ENCODE measurements at places on chromosomes 3 and 15. TPM values are rescaled to one million over a fixed set of nuclear protein-coding genes. Genes with fewer than 3 reads are reported as not detected.

Gene SFMBT1
- polyA plus RNA-seq = 3.7 TPM

Gene KLHL40
- not detected for polyA plus RNA-seq

Gene LARP6
- 6.5 TPM for polyA plus RNA-seq

Gene CLDN18
- 0.61 TPM for polyA plus RNA-seq

Gene PRSS50
- 0.06 TPM for polyA plus RNA-seq

Gene GRIP2
- 0.39 TPM for polyA plus RNA-seq

Gene CACNA2D3
- 1.7 TPM for polyA plus RNA-seq

Gene UBA7
- polyA plus RNA-seq = 24.1 TPM

Gene MELTF
- polyA plus RNA-seq = 1.9 TPM

Gene UBE2E2
- 21.0 TPM for polyA plus RNA-seq

Gene NRROS
- polyA plus RNA-seq = 0.77 TPM

Gene HACL1
- 8.3 TPM for polyA plus RNA-seq

Gene FYTTD1
- 11.2 TPM for polyA plus RNA-seq

Gene DYNC1LI1
- polyA plus RNA-seq = 7.9 TPM

Gene HAPLN3
- polyA plus RNA-seq = 3.2 TPM

Gene SPTSSB
- polyA plus RNA-seq = 6.8 TPM

Gene CAMP
- 0.19 TPM for polyA plus RNA-seq

Gene LRTM1
- not detected for polyA plus RNA-seq

Gene SNTN
- not detected for polyA plus RNA-seq

Gene CELF6
- polyA plus RNA-seq = 1.4 TPM

Gene NLGN1
- polyA plus RNA-seq = 0.26 TPM

Gene BOC
- polyA plus RNA-seq = 29.6 TPM

Gene TLR9
- 0.14 TPM for polyA plus RNA-seq

Gene GXYLT2
- 0.37 TPM for polyA plus RNA-seq

Gene STIMATE
- 7.4 TPM for polyA plus RNA-seq

Gene ZIC4
- not detected for polyA plus RNA-seq

Gene KLF13
- polyA plus RNA-seq = 20.9 TPM

Gene SSR3
- 73.2 TPM for polyA plus RNA-seq

Gene RPUSD2
- polyA plus RNA-seq = 7.3 TPM

Gene ATP10A
- polyA plus RNA-seq = 0.86 TPM

Gene CLDN1
- polyA plus RNA-seq = 28.8 TPM

Gene LAMB2
- 123 TPM for polyA plus RNA-seq

Gene TMEM108
- polyA plus RNA-seq = 2.7 TPM

Gene GAP43
- polyA plus RNA-seq = 0.08 TPM

Gene ZNF860
- polyA plus RNA-seq = 0.88 TPM

Gene SLC12A1
- not detected for polyA plus RNA-seq

Gene SCN11A
- polyA plus RNA-seq = 0.02 TPM

Gene HERC2
- polyA plus RNA-seq = 28.2 TPM

Gene PPCDC
- polyA plus RNA-seq = 19.1 TPM

Gene TEX55
- not detected for polyA plus RNA-seq

Gene LIPH
- polyA plus RNA-seq = 11.1 TPM

Gene GOLGA6L9
- 8.3 TPM for polyA plus RNA-seq

Gene KCNH8
- polyA plus RNA-seq = 0.05 TPM

Gene KCNMB3
- polyA plus RNA-seq = 1.1 TPM

Gene SEMA3B
- 7.8 TPM for polyA plus RNA-seq

Gene HIGD2B
- polyA plus RNA-seq = not detected

Gene HCN4
- polyA plus RNA-seq = not detected

Gene CHAC1
- polyA plus RNA-seq = 70.9 TPM

Gene DNASE1L3
- polyA plus RNA-seq = 7.5 TPM

Gene ATP8B4
- polyA plus RNA-seq = 0.84 TPM

Data from esophagus (tissue), 2 donors.